Muscle of leg (tissue), 16 donors: ENCODE measurements at places on chromosomes 3 and 15. TPM values are rescaled to one million over a fixed set of nuclear protein-coding genes. Genes with fewer than 3 reads are reported as not detected.

Gene APOD
- total RNA-seq = 19.2 TPM

Gene LTK
- total RNA-seq = 9.4 TPM

Gene POTEB3
- not detected for total RNA-seq

Gene AADACL2
- total RNA-seq = not detected

Gene CPLX3
- total RNA-seq = not detected

Gene TP53BP1
- 48.8 TPM for total RNA-seq

Gene CHRNA7
- 0.84 TPM for total RNA-seq

Gene ZMYND10
- total RNA-seq = 0.49 TPM

Gene BHLHE40
- 13.2 TPM for total RNA-seq

Gene LRRN1
- total RNA-seq = 26.6 TPM

Gene LDHAL6B
- total RNA-seq = not detected

Gene MRAS
- total RNA-seq = 44.0 TPM

Gene DBR1
- total RNA-seq = 12.0 TPM

Gene BUB1B
- 11.8 TPM for total RNA-seq

Gene HCLS1
- 4.1 TPM for total RNA-seq

Gene AMT
- total RNA-seq = 5.5 TPM

Gene SERINC4
- total RNA-seq = 0.18 TPM

Gene ADAMTSL3
- 42.8 TPM for total RNA-seq

Gene LRRC2
- 4.1 TPM for total RNA-seq
